ENCODE measurements at places on chromosomes 12 and 14.

- DNase-seq = no peak
Observed at GRCh38 chr12:97854477-97854876, 391.9 kb downstream of the RMST start.

DNA sequence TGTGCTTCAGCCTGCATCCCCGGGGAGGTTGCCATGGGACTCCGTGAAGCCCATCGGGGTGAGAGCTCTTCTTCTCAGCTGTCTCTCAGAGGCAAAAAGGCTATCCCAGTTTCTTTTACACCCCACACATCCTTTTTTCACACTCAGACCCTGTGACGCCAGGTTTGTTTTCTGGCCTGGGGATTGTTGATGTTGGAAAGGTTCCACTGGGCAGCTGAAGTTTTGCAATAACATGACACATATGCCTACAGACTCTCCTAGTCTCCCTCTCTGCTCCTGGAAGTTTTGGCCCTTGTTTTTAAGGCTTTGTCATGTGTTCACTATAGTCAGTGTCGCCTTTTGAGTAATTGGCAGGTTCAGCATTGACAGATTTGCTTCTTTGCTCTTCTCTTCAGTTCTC, 118.6 kb downstream of the SMOC1 start:
- no peak for DNase-seq

- no peak for DNase-seq
Observed at GRCh38 chr14:71701990-71702389, 230.2 kb upstream of the RGS6 start.

DNA sequence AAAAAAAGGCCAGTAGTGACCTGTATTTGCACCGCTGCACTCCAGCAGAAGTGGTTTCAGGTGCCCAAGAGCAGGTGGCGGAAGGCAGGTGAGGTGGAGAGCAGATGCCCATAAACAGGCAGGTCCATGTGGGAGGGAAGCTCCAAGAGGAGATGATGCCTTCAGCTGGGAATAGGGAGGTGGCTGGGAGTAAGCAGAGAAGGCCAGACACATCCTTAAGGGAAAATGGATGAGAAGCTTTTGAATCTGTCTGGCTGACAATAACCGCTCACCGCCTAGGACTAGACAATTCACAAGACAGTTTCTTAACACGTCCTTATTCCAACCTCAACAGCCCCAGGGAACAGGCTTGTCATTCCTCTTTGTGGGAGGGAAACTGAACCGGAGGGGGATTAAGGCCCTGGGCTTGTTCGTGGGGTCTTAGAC, 43.9 kb upstream of the PLEKHG6 start:
- no peak for DNase-seq

GRCh38 chr14:104087505-104087904, 2.0 kb downstream of the ASPG start:
- no peak for DNase-seq

DNA sequence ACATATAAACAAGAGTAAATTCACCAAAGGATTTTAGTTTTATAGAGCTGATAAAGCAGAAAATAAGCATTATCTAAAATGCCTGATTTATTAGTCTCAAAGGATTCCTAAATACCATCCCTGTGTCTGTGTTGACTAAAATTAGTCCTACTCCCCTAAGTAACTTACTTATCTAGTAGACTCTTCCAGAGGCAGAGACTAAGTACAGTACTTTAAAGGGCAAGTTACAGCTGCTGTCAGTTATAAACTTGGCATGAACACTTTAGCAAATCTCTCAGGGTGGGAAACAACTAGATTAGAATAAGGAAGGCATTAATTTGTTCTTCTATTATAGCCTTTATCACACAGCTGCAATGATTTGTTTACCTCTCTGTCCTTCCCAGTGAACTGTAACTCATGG, 46.0 kb downstream of the ATP2B1 start:
- DNase-seq = no peak

DNA sequence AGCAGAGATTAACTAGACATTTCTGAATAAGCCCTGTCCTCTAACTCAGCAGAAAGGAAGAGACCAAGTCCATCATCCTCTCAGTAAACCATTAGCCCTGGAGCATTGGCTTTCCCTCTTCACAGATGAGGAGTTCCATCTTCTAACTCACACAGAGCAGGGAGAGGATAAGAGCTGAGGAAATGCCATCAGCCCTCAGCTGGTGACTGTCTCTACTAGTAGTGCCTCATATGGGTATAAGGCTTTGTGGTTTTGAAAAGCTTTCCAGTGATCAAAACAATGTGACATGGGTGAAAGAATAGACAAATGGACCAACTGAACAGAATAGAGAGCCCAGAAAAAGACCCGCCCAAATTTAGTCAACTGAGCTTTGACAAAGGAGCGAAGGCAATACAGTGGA, 197.2 kb upstream of the NUDT4 start:
- DNase-seq = no peak

DNA sequence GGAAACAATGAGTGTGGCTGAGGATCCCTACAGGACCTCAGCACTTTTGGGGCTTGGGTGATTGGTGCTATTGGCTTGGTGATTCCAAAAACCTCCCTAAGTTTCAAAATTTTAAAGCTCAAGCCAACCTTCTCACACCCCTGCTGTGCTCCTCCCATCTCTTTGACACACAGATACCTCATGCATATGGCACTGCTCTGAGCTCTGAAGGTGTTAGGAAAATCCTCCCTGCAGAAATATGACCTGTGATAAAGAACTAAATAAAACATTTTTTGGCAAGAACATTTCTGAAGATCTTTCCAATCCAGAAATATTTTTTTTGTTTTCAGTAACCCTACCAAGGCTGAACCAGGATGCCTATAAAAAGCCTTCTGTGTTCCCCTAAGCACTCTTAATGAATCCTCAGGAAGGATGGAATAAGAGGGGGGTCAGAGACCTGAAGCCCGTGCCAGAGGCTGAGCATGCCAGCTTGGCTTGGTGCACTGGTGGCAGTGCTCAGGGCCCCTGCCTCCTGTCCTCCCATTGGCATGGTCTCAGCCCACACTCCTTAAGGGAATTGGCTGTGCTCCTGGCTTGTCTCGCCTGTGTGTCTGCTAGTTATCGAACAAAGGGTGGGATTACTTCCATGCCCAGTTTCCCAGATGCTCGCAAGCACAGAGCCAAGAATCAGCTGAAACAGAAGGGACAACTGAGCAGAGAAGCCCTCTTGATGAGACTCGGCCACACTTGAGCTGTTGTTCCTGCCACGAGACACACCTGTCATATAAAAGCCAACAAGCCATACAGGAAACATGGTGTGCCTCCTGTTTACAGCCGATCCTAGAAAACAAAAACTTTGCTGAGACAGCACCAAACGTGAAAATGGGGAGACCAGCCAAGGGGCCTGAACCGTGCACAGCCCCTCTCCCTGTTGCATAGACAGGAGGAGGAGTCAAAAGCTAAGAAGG, 132.7 kb upstream of the EEA1 start:
- no peak for DNase-seq

- DNase-seq = no peak
Observed at GRCh38 chr14:96265383-96266095, 9.5 kb downstream of the BDKRB1 start.

GRCh38 chr14:37544407-37544806, 50.6 kb downstream of the FOXA1 start:
- DNase-seq = no peak

DNA sequence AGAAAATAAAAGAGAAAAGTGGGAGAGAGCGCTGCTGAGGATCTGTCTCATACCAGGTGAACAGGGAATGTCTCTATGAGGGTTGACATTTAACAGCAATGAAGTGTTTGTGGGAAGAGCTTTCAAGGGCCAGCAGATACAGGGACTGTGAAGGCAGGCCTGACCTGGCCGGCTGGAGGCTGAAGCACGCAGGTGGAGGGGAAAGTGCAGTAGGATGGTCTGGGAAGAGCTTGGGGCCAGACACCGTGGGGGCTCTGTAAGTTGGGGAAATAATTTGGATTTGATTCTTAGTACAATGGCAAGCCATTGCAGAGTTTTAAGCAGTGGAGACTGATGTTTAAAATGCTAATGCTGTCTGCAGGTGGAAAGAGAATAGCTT, 23.8 kb upstream of the DHRS2 start:
- DNase-seq = no peak

DNA sequence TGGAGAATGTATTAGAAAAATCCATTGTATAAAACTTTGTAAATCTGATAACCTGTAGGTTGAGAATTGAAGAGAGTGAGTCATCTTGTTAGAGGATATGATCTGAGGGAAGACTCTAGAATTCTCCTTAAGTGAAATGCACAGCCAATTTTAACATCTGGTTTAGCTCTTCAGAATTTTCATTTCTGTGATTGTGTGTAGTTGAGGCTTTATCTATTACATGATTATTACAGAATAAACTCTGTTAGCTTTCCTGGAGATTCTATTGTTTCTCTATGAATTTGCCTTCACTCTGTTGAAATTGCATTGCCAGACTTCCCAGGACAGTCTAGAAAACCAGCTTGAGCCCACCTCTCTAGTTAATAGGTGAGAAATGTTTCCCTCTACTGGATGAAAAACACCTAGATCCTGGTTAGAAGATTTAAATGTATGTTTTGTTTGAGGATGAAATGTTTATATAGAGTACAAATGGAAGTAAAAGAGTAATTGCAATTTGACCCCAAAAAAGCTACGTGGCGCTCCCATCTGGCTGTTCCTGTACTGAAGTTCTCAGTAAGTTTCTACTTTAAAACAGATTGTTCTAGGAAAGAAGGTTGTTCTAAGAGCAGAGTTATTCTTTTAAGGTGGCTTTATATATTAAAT, 2.9 kb downstream of the NUDT4 start:
- no peak for DNase-seq

DNA sequence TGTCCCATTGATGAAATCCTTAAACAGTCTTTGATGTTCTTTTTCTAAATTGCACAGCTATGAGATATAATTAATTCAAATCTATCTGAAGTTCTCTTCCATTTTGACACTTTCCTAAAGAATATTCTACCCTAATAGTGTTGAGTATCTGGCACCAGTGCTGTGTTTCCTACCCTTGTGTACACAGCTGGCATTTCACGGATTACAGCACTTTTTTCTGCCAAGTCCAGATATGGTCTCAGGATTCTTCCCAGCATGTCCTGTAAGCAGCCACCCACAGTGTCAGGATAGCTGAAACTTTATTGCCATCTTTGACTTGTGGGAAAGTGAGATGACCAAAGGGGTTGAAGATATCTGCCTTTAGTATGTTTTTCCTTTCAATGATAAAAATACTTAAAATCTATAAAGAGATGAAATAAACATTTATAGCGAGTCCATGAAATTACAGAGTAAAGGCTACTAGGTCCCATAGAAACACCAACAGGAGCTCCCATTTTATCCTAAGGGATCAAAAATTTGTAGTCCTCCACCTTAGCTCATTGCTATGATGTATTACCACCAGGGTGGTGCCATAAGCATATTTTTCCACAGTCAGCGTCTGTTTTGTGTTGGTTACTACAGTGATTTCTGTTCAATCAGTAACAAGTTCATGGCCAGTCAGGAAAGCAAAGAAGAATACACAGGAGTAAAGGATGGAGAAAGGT, 96.7 kb downstream of the TRHDE start:
- no peak for DNase-seq
